ENCODE measurements at places on chromosomes 4 and X.

DNA sequence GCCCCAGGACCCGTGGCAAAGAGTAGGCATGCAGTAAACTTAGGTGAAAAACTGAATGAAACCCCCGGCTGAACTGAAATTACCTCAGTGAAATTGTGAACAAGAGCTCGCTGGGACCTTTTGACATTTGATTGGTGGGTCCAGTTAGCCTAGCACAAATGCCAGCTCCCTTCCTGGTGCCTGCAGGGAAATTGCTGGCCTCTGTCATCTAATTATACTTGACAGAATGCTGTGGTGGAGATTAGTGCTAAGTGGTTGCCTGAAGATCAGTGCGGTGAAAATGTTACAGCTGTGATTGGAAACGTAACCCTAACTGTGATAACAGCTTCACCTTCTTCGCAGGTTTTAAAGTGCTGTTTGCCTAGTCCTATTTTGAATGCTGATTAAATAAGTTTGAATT lies 43.0 kb downstream of the ADD1 start:
- DNase-seq: no peak

- no peak for DNase-seq
Observed at GRCh38 chr4:44326741-44327140, 121.9 kb downstream of the KCTD8 start.

DNA sequence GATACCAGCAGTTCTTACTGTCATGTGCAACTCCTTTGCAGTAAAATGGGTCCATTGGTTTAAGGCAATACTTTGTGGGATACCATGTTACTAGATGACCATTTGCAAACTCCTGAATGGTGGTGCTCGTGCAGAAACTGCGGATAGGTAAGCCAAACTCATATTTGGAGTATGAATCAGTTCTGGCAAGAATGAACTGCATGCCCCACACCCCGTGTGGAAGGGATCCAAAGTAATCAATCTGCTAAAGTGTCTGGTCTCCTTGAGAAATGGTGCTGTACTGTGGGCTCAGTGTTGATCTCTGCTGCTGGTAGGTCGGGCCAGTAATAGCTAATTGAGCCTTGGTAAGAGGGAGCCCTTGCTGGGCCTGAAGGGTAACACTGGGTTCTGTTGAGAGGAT lies 4.2 kb upstream of the TAB3 start:
- no peak for DNase-seq

DNA sequence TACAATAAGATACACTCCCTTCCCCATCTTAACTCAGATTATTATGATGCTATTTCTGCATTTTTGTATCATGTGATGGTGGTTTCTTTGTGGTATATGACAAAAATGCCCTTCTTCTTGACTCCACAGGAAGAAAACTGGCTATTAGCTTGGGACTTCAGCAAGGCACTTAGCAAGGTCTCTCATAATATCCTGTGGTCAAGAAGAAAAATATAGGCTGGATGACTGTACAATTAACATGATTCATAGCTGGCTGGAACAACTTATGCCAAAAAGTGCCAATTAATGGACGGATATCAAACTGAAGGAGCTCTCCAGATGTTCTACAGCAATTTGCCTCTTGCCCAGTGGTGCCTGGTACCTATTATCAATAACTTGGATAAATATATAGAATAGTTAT lies 2.3 kb upstream of the MID1IP1 start:
- no peak for DNase-seq

DNA sequence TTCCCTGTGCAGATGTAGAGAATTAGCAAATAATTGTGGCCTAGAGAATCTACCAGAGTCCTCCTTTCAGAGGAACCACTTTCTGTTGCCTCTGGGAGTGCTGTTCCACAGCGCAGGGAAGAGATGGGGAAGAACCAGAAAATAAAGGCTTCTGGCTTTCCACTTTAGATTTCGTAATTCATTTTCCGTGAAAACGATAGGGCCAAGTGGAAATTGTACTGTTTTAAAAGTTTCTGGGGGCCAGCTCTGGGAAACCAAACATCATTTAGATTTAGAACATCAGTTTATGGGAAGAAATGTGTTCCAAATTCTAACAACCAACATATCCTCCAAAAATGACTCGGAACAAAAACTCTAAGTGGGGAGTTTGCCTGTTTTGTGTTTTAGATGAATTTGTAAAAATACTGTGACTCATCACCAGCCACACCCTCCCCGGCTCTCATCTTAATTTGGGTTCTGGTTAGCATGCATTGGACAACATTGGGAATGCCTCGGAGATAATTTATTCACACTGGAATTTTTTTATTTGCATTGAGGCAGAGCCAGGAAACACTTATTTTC lies 65.2 kb upstream of the LNX1 start:
- DNase-seq: no peak
